ENCODE measurements at places on chromosomes 13 and 19. TPM values are rescaled to one million over a fixed set of nuclear protein-coding genes. Genes with fewer than 3 reads are reported as not detected.

GRCh38 chr19:17101686-17102628 lies 26.4 kb downstream of the MYO9B start:
- DNase-seq, result no peak

DNA sequence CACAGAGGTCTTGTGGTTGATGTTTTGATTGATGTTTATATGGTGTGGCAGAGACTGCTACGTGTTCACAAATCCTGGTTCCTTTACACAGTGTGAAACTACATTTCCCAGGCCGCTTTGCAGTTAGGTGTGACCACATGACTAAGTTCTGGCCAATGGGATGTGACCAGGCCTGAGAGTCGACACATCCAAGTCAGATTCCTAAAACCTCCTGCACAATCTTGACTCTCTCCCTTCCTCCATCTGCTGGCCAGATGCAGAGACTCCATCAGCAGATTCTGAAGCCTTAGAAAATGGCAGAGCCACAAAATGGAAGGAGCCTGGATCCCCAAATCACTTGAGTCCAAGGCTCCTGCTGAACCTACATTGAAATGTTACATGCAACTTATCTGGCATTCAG lies 12.6 kb downstream of the CD37 start:
- no peak for DNase-seq

DNA sequence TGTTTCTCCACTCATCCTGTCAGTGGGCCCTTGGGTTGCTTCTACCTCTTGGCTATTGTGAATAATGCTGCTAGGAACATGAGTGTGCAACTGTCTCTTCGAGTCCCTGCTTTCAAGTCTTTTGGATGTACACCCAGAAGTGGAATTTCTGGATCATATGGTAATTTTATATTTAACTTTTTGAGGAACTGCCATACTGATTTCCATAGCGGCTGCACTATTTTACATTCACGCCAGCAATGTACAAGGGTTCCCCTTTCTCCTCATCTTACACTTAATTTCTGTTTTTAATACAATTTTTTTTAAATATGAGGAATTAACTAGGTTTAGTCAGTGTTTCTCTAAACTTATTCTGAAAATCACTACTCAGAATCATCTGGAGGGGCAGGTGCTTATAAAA lies 24.2 kb upstream of the SLC46A3 start:
- DNase-seq, result no peak

GRCh38 chr13:79703772-79704171 lies 222.8 kb downstream of the NDFIP2 start:
- no peak for DNase-seq

DNA sequence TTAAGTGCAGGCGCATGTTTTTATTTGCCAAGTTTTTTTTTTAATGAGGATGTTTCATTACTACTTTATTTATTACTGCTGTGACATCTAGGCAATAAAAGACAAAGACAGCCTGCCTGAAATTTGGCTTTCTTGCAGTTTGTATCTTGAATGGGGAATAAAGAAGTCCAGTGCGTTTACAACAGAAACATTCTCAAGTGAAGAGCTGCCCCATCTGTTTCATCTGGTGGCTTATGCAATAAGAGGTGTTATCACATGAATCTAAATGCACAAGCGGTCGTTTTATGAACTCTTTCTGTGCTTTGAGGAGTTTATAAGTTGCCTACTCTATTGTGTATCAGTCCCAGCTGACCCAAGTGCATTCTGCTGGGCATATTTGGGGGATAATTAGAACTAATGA lies 12.6 kb upstream of the MAB21L1 start:
- DNase-seq, result no peak

PSG7 gene
- total RNA-seq, result not detected

GRCh38 chr13:62767473-62767872 lies 1351.8 kb upstream of the PCDH20 start:
- no peak for DNase-seq

- no peak for DNase-seq
These were observed 48.3 kb upstream of the INTS6 start for GRCh38 chr13:51501096-51501495.

- DNase-seq, result no peak
These were observed 6.9 kb upstream of the ICAM4 start for GRCh38 chr19:10279737-10280442.
